ENCODE measurements at places on chromosomes 16 and 17.

DNA sequence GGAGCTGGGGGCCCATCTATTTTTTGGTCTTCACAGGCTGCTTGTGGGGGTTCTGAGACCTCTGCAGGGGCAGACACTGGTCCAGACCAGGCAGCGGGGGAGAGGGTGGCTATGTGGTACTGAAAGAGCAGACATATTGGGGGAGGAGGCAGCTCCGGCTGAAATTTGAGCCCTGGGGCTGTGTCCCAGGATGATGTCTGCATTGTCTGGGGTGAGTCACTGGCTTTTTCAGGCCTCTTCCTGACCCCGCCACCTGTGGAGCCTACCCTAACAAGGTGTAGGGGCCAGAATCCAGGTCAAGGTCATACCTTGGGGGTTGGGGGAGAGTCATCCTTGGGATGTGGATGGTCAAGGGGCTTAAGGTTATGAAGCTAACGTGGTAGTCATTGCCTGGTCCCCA lies 2.4 kb downstream of the CORO6 start:
- DNase-seq: no peak

- DNase-seq: peak; percentile 63
These were observed 45.1 kb downstream of the MYH11 start for GRCh38 chr16:15811481-15812400.

- DNase-seq: no peak
These were observed 315.3 kb downstream of the XYLT1 start for GRCh38 chr16:17155485-17155884.

DNA sequence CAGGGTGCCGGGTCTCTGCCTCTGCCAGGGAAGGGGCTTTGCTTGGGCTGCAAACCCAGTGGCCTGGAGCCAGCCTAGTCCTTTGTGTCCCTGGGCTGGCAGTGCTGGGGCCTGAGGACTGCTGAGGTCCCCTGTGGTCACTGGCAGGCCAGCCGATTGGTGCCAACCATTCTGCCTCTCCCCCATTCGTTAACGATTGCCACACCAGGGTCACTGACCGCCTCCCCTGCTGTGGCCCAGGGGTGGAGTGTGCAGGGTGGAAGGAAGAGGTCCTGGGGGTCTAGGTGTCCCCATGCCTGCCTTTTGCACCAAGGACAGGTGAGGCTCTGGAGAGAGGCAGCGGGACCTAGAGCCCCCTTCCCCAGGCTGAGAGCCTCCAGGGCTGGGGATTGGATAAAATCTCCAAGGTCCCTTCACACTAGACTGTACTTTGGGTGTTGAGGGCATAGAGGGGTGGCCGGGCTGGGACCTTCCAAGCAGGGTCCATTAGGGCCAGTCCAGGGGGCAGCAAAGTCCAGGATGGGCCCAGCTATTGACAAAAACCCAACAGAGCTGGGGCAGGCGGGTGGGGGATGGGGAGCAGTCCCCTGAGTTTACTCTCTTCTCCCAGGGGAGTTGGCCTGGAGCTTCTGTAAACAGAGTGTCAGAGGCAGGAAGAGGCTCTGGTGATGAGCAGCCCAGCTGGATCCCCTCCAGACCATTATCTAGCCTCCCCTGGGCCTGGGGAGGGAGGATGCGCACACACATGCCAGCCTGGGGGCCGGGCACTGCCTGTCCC lies 1.1 kb downstream of the VASN start:
- DNase-seq: peak; percentile 54

DNA sequence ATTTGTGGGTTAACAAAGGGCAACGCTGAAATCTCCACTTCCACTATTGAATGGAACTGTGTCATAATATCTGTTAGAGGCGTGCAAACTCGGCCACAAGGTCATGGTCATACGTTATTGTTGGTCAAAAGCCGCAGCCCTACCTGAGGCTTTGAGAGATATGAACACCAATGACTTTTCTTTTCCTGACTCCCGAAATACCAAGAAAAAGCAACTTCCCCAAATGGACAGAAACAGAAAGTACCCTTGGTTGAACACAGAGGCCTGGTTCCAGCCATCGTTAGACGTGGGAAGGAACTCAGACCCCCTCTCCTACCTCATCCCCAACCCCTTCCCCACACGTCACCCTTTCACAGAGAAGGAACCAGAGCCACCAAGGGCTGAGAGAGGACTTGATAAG lies 1.4 kb upstream of the PIK3R5 start:
- DNase-seq: no peak

DNA sequence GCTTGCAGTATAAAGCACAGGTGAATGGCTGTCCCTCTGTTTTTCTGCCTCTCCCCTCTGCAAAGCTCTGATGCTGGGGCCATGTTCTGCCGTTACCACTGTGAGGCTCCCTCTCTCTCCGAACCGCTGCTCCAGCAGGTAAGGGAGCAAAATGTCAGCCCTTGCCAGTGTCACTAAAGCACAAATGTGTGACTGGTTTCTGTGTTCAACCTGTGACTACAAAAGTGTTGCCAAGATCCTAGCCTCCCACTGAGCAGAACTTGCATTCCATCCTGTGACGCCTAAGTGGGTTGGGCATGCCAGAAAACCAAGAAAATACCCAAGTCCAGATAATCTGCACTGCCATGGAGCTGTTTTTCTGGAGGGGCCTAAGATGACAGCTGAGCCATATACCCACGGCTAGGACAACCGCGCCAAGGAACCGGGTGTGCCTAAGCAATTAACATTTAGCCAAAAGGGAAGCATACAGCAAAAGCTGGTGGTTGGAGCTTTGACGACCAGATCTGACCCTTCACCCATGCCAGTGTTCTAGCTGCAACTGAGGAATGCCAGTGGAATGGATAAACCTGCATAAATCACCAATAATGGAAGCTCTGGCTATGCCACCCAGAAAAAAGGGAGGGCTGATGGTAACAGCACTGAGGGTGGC lies 35.0 kb downstream of the PSME3IP1 start:
- DNase-seq: peak; percentile 13
